ENCODE measurements at places on chromosomes 3 and 15.

- no peak for DNase-seq
These were observed 123.6 kb downstream of the SLC25A26 start for GRCh38 chr3:66344391-66344811.

- no peak for DNase-seq
These were observed 176.3 kb downstream of the FOXP1 start for GRCh38 chr3:71406972-71407810.

GRCh38 chr3:129121016-129121791 lies 400 bp downstream of the RAB43 start:
- DNase-seq: no peak

GRCh38 chr15:90231028-90232017 lies 2.4 kb downstream of the CIB1 start:
- no peak for DNase-seq

Measured in endothelial cell (in vitro differentiated cells).